BJ (cell line): ENCODE measurements at places on chromosomes 12 and 14.
A peak's percentile ranks its signal among the peaks of the same experiment; 100 is the strongest.

DNA sequence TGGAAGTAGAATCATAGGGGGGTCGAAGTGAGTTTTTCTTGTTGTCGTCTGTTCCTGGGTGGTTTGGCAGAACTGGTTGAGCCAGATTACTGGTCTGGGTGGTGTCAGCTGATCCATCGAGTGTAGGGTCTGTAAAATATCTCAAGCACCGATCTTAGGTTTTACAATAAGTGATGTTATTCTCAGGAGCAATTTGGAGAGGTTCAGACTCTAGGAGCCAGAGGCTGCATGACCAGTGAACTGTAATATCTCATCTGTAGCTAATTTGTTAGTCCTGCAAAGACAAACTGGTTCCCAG, 9.7 kb upstream of the SERPINA1 start:
- no peak for DNase-seq

DNA sequence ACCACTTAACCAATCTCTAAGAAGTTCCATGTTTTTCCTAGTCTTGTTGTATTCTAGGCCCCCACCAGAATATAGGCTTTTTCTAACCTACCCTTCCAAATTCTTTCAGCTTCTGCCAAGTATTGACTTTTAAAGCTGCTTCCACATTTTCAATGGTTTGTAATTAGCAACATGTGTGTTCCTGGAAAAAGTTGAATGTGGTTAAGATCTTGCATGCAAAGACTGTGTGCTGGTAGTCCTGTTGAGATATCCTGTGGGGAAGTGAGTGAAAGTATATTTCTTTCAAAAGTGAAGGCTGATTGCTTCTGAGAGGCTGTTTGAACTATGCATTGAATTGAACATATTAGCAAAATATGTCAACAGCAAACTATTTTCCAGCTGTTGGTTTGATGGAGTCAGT, 646 bp upstream of the OR6C4 start:
- no peak for DNase-seq

DNA sequence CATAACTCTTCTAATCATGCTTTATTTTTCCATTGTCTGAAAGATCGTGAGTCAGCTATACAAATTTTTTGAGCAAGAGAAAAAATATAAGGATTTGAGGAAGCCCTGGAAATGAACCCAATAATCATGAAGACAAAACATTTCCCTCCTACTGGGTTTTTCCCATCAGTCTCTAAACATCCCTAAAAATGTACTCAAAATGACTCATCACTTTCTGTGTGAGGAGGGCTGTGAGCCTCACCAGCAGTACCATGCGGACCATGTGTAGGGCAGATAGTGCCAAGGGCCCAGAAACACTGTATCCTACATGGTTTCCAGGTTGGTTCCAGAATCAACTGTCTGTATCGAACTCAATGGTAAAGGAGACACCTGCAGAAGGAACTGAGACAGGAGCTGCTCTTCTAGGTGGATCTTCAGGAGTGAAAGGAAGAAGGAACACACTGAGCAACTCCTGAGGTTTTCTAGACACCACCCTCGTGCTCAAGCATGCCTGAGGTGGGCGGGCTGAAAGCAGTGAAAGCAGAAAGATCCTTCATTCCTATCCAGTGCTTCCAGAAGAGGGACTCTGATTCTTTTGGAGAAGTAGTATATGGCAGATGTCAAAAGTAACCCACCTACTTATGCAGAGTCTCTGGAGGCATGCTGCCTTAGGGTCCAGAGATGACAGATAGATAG, 48.6 kb upstream of the RHOJ start:
- no peak for DNase-seq

DNA sequence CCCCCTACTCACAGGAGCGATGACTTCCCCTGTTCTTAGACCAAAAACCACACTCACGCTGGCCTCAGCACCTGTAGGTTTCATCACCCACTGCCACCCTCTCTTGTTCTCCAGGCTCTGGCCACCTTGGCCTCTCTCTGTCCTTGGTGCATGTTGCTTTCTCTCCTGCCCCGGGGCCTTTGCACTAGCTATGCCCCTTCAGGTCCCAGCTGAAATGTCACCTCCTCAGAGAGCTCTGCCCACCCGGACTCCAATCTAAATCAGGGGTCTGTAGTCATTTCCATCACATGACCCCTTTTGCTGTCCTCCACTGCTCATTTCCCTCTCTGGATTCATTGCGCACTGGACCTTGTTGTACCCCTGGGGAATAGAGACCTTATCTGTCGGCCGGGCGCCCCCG, 8.2 kb upstream of the TRPV4 start:
- no peak for DNase-seq

- DNase-seq = no peak
Measured at GRCh38 chr14:49420201-49420600, 166.0 kb downstream of the RPS29 start.

DNA sequence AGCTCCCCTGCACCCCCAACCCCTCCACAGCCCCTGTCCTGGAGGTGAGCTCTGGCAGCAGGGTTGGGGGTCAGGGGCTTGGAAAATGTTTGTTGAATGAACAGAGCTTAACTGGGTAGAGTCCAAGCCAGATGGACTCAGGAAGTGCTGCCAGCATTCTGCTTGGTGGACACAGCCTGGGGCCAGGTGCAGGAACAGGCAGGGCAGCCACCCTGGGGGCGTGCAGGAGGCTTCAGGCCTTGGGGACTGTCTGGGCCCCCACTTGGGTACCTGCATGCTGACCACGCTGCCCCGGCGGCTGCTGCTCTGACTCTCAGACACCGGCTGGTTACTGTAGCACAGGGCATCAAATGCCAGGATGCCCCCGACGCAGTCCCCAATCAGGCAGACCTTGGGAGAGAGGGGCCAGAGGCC, 15.7 kb downstream of the ARL6IP4 start:
- no peak for DNase-seq

- DNase-seq = peak; percentile 84
Measured at GRCh38 chr12:102298022-102298421, 100.4 kb upstream of the PMCH start.
